ENCODE measurements at places on chromosomes 5 and 9.

- no peak for DNase-seq
Measured at GRCh38 chr5:153562189-153562588, 71.7 kb downstream of the GRIA1 start.

- no peak for DNase-seq
Measured at GRCh38 chr9:114279693-114280092, 43.2 kb upstream of the ORM1 start.

GRCh38 chr9:16069671-16070454 is 517.0 kb downstream of the CCDC171 start:
- DNase-seq, result no peak

GRCh38 chr9:6014670-6015270 is 654 bp downstream of the RANBP6 start:
- DNase-seq, result no peak

- DNase-seq, result no peak
Measured at GRCh38 chr9:92947268-92948037, at the start of gene FGD3. Gene FGD3, plus strand, starts transcription at chr9:92947523. Its CDS starts 28,734 bp downstream, at chr9:92976257.

GRCh38 chr5:76855961-76856360 is 6.1 kb downstream of the S100Z start:
- peak; percentile 6 for DNase-seq

DNA sequence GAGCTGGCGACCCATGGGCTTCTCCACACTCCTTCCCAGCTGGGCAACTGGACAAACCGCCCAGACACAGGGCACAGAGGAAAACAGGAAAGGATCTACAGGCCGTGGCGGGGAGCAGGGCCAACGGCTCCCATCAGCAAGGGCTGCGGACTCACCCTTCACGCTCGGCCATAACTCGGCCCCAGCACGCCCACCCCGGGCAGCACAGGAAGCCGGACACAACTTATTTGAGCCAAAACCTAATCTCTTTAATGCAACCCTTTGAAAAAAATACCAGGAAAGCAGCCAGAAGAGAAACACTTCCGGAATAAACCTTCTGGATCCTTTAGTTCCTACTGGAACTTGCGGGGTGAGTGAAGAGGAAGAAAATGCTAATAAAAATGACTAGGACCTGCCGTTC is 59.9 kb downstream of the VAV2 start:
- DNase-seq, result no peak

DNA sequence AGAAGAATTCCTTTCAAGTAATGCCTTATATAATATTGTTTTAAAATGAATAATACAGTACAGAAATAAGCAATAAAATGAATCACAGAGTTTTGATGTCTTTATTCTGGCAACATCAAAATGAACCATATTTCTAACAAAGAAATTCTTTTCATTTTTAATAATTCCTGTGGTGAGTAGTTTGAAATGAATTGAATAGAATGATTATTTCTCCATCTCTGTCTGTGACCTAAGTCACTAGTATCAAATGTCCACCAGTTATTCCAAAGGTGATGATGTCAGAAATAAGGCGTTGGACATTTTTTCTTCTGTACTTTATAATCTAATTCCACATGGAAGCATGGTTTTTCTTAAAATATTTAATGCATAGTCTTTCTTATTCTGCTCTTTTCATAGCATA is 106.2 kb downstream of the ADAMTSL1 start:
- no peak for DNase-seq

DNA sequence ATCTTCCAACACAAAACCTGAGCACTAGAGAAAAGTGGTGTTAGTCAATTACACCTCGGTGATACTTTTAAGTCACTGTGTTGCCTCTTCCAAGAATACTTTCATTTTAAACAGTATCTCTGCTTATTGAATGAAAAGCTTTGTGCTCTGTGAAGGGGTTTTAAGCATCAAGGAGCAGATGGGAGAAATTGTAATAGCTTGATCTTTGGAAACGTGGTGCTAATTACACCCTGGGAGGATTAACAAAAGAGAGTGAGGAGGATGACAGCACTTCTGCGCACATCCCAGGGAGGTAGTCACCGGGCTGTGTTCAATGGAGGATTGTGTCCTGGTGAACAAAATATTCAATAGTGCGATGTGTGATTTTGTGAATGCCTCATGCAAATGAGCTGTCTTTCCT is 477.4 kb upstream of the ADAMTS16 start:
- DNase-seq, result no peak

GRCh38 chr5:13346401-13346800 is 598.1 kb downstream of the DNAH5 start:
- no peak for DNase-seq

- DNase-seq, result no peak
Measured at GRCh38 chr9:110891760-110892159, 146.5 kb downstream of the LPAR1 start.

DNA sequence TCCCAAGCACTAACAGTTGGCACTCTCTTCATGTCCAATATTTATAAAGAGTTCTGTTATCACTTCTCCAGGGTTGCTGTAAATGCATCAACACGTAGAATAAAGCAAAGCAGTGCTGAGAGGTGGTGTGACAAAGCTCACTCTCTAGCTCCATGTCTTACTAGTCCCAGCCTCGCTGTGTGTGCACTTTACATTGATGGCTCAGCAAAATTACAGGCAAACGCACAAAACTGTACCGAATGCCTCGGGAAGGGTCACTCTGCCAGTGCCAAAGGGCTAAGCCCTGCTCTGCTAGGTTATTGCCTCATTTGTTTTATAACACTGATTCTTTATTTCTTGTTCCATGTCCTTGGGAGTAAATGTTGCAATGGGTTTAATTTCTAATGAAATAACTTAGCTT is 1005.9 kb upstream of the WWC1 start:
- DNase-seq, result no peak

DNA sequence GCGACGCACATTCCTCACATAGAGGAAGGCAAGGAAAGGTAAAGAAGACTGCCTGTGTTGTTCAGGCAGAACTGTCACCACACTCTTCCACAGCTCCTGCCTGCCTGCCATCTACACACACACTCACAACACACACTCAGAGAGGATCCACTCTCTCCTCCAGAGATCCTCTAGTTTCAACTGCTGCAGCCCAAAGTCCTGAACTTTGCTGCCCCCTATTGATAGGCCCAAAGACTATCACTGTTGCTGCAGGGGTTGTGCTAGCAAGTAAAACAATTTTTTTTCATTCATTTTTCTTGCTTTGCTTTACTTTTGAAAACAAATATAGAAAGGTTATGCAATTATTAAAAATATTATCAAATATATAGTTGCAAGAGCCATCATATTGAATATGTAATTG is 5.9 kb upstream of the CFAP90 start:
- DNase-seq, result no peak

DNA sequence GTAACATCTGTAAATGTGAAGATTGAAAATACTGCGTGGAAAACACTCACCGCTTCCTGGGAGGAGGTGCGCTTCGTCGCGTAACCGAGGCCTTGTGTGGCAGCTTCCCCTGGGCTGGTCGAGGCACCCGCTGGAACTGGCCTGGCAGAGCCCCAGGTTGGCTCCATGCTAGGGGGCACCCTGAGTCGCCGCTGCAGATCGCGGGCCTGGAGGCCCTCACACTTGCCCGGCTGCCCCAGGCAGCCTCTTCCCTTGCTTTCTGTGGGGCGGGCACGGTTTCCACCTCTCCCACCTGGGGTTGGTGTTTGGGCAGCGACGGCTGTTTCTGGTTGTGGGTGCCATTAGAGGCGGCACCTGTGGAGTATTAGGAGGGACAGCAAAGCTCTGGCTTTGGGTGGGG is 852 bp downstream of the ZNF354C start:
- no peak for DNase-seq

DNA sequence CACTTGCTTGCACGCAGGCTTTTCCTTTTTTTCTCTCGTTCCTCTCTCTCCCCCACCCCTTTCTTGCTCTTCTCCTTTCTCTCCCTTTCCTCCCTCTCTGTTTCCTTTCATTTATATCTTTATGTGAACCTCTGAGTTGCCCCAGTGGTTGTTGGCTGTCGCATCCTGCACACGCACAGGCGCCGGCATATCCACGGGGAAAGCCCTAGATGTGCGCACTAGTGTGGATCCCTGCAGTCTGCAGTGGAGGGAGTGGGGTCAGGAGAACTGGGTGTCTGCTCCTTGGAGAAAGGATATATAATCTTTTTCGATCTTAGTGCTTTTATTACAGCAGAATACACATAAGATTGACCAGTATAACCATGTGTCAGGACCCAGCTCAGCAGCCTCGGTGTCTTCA is 223.5 kb downstream of the FANCC start:
- DNase-seq, result no peak

- DNase-seq, result no peak
Measured at GRCh38 chr9:15246708-15247107, 60.3 kb downstream of the TTC39B start.

- no peak for DNase-seq
Measured at GRCh38 chr5:74288448-74289108, 351.9 kb downstream of the ENC1 start.

- DNase-seq, result no peak
Measured at GRCh38 chr5:100584069-100584468, 48.9 kb downstream of the FAM174A start.

DNA sequence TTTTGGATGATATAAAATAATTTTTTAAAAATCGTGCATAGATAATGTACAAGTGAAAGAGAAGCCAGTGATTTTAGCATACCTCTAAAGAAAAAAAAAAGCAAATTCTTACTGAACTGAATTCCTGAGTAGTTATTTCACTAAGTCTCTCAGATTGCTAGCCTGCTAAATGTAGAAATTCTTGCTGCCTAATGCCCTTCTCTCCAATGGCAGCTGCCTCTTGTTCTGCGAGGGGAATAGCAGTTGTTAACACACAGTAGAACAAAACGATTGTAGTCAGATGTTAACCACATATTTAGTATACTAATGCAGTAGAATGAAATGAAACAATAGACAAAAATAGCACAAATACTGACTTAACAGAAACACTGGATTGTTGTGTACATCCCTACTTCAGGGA is 26.8 kb downstream of the SMAD5 start:
- no peak for DNase-seq

DNA sequence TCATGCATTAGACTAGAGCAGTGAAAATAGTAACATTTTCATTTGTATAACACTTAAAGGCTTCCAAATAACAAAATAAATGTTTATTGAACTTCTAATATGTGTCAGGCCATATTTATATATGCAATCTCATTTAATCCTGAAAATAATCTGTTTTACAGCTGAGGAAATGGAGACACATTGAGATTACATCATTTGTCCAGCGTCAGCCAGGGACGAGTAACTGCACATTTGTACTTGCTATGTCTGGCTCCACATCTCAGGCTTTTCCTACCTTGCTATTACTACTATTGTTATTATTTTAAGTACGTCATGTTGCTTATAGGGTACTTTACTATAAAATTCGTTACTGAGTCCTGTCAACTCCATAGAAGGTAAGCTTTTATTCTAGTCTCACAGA is 3.8 kb upstream of the C9 start:
- no peak for DNase-seq

- no peak for DNase-seq
Measured at GRCh38 chr5:157864067-157864466, 5.1 kb upstream of the CLINT1 start.

GRCh38 chr5:147671365-147671764 is 111.2 kb downstream of the JAKMIP2 start:
- DNase-seq, result no peak

GRCh38 chr5:73351593-73351992 is 97.0 kb downstream of the FOXD1 start:
- DNase-seq, result no peak

- peak; percentile 32 for DNase-seq
Measured at GRCh38 chr5:155943516-155944407, 383.2 kb upstream of the SGCD start.

- no peak for DNase-seq
Measured at GRCh38 chr5:156758011-156758791, 91.9 kb upstream of the PPP1R2B start.

- DNase-seq, result no peak
Measured at GRCh38 chr5:171728686-171729085, 56.9 kb upstream of the SMIM23 start.

DNA sequence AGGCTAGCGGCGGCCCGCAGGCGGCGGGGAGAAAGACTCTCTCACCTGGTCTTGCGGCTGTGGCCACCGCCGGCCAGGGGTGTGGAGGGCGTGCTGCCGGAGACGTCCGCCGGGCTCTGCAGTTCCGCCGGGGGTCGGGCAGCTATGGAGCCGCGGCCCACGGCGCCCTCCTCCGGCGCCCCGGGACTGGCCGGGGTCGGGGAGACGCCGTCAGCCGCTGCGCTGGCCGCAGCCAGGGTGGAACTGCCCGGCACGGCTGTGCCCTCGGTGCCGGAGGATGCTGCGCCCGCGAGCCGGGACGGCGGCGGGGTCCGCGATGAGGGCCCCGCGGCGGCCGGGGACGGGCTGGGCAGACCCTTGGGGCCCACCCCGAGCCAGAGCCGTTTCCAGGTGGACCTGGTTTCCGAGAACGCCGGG is 253 bp downstream of the SLC12A2 start:
- DNase-seq, result no peak

GRCh38 chr9:13139641-13140171 is 139.8 kb downstream of the MPDZ start:
- DNase-seq, result no peak

DNA sequence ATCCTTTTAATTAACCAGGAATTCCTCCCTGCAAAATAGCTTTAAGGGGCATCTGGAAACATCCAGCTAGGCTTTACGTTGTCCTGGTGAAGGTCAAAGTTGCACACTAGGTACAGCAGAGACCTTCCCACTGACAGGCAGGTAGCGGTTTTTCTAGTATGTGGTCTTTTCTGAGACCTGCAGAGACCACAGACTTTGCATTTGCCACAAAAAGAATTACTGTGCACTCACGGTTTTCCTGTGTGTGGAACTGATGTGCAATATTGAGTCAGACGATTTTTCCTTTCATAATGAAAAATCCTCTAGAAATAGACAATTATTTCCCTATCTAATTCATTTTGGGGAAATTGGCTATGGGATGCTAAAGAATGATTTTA is 417.0 kb upstream of the ADAMTSL1 start:
- no peak for DNase-seq

- no peak for DNase-seq
Measured at GRCh38 chr9:87646546-87646945, 79.4 kb upstream of the CTSL start.

DNA sequence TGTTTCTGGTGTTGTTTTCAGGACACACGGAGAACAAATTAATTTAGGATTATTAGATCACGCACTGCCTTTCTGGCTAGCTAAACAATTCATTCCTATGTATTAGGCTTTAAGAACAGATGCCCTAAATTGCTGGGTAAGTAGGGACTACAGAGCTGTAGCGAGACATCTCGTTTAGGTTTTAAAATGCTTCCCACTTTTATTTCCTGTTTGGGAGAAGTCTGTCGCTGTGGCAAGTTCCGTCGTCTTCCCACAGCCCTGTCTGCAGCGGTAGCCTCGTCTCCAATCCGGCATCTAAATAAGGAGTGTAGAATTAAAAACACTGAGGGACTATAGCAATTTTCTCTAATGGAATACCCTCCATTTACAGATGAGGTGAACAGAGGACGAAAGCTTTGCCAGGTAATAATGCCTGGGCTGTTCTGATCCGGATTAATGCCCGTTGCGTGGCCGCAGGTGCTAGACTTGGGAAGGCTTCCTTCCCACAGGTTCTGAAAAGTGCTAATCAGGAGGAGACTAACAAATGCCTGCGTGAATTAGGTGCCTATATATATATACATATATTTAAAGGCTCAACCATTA is 1.3 kb upstream of the TRIM36 start:
- DNase-seq, result no peak

- no peak for DNase-seq
Measured at GRCh38 chr5:132849347-132849746, 16.9 kb downstream of the GDF9 start.
